ENCODE measurements at places on chromosomes 3 and 15. TPM values are rescaled to one million over a fixed set of nuclear protein-coding genes. Genes with fewer than 3 reads are reported as not detected.
A peak's percentile ranks its signal among the peaks of the same experiment; 100 is the strongest.

DNA sequence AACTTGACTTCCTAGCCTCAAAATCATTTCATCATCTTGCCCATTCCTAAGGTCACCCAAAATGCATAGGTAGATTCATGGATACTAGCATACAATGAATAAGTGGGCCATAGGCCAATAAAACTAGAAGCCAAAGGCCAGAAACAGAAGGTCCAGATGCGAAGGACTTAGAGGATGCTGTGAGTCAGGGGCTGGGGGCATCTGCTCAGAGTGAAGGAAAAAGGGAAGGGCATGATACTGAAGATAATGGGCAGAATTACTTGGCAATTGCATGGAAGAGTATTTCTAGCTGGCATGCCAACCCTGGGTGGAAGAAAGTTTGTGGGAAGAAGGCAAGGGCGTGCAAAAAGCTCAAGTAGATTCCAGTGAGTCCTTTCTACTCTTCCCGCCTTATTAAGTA lies 27.5 kb downstream of the ILDR1 start:
- DNase-seq: no peak

DNA sequence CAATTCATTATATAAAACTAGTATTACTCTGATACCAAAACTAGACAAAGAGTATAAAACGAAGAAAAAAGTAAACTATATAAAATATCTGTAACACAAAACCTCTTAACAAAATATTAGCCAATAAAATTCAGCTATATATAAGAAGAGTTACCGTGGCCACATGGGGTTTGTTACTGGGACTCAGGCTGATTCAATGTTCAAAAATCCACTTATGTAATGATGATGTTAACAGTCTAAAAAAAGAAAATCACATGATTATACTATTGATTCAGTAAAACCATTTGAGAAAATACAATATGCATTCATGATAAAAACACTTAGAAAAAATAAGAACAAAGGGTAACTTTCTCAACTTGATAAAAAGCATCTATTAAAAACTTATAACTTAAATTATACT lies 18.3 kb downstream of the P2RY1 start:
- no peak for DNase-seq

GRCh38 chr3:124429129-124429815 lies 301.0 kb upstream of the UMPS start:
- peak; percentile 97 for DNase-seq

GRCh38 chr3:10738688-10739372 lies 77.2 kb upstream of the SLC6A11 start:
- DNase-seq: peak; percentile 53

- peak; percentile 90 for DNase-seq
Observed at GRCh38 chr15:84734794-84735479, 13.5 kb upstream of the ZNF592 start.

DNA sequence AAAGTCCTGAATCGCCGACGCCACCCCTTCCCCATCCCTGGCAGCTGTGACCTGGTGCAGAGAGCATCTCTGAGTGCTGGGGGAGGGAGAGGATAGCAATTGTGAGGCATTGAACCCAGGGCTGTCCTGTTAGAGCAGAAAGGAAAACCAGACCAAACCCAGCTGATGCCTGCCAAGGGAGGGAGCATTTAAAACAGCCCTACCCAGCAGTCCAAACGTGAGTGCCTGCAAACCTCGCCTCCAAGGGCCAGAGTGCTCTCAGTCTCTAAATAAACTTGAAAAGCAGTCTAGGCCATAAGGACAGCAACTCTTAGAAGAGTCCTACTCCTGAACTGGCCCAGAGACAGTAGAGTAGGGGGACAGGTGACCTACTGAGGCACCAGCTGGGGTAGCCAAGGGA lies 20.0 kb upstream of the LARS2 start:
- DNase-seq: no peak

DNA sequence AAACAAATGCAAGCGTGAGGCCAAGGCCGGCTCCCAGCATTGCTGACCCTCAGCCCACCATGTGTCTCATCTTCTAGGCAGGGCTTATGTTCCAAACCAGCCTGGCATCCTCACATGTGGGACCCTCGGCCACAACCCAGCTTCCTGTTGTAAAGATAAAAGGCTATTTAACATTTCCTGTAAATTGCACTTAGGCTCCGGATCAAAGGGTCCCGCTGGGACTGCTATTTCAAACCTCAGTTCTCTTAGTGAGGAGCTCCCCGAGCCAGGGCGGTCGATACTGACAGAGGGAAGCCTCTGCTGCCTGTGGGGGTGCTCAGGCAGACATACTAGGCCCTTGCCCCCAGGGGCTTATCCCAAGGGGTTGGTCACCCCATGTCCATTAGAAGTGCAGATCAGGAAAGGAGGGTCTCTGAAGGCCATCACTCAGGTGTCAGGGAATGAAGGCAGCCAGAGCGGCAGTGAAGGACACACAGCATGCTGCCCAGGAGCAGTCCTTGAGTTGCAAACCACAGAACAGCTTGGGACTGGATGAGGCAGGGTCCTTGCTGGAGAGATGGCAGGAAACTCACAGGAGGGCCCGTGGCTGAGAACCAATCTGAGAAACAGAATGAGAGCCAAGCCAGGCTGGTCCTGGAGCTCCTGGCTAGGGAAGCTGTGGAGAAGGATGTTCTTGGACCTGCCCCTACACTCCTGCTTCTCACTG lies 239.9 kb downstream of the TLE3 start:
- no peak for DNase-seq

DNA sequence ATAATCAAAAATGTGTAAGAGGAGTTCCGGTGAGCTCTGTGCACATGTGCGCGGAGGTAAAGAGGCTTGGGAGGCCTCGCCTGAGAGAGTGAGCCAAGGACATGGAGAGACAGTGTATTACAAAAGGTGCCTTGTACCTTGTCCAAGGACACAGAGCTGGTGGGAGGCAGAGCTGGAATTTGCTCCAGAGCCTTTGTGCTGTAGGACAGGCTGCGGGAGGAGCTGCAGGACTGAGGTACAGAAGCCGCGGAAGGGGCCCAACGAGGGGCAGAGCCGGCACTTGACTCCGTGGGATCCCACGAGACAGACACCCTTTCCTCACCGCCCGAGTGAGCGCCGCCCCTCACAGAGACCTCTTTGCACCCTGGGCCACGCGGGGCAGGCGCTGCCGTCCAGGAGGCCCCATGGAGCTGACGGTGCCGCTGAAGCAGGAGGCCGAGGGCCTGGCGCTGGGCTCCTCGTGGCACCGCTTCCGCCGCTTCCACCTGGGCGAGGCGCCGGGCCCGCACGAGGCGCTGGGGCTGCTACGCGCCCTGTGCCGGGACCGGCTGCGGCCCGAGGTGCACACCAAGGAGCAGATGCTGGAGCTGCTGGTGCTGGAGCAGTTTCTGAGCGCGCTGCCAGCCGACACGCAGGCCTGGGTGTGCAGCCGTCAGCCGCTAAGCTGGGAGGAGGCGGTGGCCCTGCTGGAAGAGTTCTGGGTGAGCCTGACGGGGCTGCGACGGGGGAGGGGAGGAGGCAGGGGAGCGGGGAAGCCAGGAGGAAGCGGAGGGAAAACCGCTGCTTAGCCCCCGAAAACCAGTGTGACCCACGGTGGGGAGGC lies 68.7 kb downstream of the SLTM start:
- DNase-seq: no peak

DNA sequence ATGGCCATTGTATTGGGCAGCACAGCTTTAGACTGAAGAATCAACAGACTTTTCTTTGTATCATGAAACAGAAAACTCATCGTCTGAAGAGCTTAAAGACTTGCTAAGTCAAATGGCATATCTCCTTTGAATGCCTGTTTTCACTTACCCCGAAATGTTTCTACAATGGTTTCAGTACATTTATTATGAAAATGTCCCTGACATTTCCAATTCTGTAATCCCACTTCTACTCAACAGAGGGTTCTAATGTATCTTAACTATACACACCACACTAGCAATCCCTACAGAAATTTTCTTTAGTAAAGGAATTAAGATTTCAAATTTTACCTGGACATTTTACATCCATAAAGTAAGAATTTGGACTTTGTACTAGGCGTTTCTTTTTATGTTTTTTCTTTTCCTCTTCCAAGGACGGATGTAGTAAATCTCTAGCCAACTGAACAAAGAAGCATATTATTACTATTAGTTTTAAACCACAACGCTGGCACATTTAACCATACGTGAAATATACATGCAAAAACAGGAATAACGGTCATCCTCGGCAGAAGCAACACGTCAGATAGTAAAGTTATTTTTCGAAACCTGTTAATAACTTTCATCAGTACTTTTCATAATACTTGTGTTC lies 1.1 kb downstream of the RPS27L start:
- no peak for DNase-seq

DNA sequence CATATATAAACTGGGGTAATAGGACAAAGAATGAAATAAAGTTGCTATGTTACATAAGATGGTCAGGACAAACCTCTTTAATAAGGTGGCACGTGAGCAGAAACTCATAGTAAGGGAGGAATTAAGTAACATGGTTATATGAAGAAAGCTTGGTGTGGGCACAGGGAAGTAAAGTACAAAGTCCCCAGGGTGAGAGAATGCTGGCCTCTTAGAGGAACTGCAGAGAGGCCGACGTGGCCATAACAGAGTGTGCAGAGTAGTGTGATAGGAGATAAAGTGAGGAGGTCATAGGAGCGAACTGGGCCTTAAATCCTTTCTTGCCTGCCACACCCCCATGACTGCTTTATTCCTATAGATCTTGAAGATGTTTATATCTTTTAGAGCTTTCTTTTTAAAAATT lies 17.4 kb upstream of the RBMS3 start:
- no peak for DNase-seq

GRCh38 chr15:92606126-92606835 lies 49.3 kb downstream of the FAM174B start:
- no peak for DNase-seq

DNA sequence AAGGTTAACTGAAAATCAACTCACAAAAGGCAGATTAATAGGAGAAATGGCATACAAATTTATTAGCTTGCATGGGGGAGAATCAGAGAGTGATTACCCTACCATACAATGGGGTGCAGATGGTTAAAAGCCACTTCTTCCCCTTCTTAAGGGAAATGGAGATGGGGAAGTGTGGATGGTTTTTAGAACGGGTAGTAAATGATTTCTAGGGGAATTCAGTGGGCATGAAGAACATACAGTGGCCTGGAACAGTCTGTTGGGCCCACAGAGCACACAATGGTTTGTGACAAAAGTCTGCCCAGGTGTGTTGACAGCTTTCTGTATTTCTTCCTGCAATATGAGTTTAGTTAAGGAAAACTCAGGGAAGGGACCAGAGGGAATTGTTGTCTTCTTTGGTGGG lies 61.0 kb downstream of the C3orf80 start:
- no peak for DNase-seq

DNA sequence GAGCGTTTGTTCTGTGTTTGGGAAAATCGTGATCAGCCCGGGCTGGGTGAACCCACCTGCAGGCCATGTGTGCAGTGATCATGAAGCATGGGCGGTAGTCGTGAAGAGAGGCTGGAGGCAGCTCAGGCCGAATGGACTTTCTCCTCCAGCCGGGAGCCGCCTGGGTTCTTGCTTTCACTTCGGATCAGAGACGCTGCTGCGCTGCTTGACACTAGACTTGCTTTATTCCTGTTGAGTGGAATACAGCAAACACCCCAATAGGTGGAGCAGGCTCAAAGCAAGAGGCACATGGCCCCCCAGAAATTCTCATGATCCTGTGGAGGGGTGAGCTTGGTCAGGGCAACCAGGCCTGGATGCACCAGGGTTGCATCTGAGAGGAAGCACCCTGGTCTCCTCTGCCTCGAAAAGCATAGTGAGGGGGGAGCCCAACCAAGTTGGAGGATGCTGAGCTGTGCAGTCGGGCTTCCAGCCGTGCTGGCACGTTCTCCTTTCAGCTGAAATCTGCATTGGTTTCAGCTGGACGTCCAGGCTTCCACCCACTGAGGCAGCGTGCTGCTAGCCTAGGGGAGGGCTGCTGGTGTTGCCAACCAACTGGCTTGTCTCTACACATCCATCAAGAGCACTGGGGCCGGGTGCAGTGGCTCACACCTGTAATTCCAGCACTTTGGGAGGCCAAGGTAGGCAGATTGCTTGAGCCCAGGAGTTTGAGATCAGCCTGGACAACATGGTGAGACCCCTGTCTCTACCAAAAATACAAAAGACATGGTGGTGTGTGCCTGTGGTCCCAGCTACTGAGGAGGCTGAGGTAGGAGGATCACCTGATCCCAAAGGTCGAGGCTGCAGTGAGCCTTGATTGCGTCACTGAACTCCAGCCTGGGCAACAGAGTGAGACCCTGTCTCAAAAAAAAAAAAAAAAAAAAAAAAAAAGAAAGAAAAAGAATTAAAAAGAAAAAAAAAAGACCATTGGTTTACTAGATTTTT lies 2.8 kb upstream of the NRROS start:
- DNase-seq: no peak

DNA sequence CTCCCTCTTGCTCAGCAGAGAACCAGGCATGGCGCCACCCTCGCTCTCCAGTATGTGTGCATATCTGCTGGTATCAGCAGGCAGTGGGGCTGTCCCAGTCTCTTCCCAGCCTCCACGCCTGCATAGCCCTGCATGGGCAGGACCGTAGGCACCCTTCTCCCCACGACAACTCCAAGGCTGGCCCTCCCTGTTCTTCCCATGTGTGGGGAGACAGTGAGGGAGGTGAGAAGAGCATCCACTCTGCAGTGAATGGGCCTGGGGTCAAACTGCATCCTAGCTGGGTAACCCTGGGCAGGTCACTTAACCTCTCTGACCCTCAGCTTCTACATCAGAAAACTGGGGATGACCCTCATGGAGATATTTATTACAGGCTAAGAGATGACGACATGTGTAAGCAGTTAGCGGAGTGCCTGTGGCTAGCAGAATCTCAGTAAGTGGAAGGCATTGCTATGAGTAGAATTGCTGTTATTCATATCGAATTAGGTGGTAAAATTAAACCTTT lies 13.3 kb upstream of the SSUH2 start:
- peak; percentile 23 for DNase-seq

GRCh38 chr3:52506266-52506966 lies 11.3 kb downstream of the STAB1 start:
- no peak for DNase-seq

DNA sequence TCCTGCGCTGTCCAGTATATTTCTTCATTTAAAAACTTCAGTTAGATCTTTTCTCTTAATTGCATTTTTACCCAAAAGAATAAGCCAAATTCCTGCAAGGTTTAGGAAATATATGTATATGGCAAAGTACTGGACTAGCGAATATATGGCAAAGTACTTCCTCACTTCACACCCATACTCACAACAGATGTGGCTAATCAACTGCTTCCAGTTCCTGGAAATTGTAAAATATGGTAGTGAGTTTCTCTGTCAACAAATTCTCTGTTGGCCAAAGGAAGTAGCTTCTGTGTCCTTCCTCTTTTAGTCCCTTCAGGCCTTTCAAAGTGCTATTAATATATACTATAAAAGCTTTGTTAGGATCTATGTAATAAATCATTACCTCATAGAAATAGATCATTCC lies 22.0 kb downstream of the GPR15 start:
- no peak for DNase-seq

The SH2D7 gene
- total RNA-seq: not detected

The CPN2 gene
- not detected for total RNA-seq

The CLDN18 gene
- total RNA-seq: not detected

The TGM5 gene
- total RNA-seq: not detected

The GPR62 gene
- total RNA-seq: 0.02 TPM

The DUOX1 gene
- not detected for total RNA-seq

The MME gene
- 51.7 TPM for total RNA-seq

Data from M059J (cell line).